ENCODE measurements at places on chromosomes 4 and X. TPM values are rescaled to one million over a fixed set of nuclear protein-coding genes. Genes with fewer than 3 reads are reported as not detected.

Gene UGT2A3
- 285 TPM for polyA plus RNA-seq

GRCh38 chrX:1743105-1743504 lies 128.2 kb downstream of the ASMT start:
- DNase-seq, result no peak

DNA sequence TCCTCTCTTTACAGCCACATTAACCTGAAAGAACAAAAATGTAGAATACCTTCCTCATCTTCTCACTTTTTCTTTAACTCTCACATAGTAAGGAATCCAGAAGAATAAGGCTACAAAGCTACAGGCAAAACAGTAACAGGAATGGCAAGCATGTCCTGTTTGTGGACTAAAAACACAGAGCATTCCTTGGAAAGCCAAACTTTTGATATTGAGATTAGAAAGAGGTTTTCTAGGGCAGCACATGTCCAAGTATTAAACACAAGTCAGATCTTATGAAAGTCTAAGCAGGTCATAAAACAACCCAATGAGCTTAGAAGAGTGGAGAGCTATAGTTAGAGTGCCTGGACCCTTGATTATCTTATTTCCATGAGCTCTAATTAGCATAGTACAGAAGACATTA lies 58.2 kb upstream of the FAM9C start:
- no peak for DNase-seq

- no peak for DNase-seq
These were observed 7.7 kb upstream of the STK32B start for GRCh38 chr4:5043579-5043978.

DNA sequence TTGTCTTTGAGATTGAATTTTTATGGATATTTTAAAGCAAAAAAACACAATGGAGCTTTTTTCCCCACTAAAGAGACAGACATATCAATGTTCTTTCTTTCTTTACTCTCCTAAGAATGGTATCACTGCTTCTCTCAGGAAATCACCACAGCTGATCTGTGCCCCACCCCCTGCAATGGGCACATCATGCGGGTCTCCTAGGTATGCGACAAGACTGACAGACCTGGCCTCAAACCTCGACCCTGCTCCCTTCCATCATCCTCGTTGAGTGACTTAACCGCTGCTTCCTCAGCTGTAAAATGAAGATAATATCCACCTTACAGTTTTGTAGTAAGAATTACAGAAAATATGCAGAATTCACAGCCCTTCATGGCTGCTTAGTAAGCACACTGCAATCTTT lies 58.3 kb downstream of the LEF1 start:
- DNase-seq, result no peak
